ENCODE measurements at places on chromosomes 11 and 22.
A peak's percentile ranks its signal among the peaks of the same experiment; 100 is the strongest.

- no peak for DNase-seq
These were observed 4.8 kb upstream of the FAM118A start for GRCh38 chr22:45304971-45305370.

- DNase-seq: no peak
These were observed 14.3 kb downstream of the TOLLIP start for GRCh38 chr11:1295086-1295485.

DNA sequence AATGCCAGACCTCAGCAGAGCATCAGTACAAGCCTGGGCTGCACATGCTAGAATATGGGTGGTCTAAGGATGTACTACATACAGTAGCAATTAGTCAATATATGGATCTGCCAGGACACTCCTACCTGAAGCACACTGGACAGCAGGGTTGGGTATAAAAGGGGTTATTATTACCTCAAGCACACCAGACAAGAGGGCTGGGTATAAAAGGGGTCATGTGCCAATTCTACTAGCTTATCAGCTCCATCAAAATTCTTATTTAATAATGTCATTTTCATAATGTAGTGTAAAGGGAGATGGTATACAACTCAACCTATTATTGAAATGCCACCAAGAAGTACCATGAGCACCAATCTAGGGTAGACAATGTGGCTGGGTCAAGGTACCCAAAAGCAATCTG is 44.7 kb upstream of the PRODH start:
- no peak for DNase-seq

DNA sequence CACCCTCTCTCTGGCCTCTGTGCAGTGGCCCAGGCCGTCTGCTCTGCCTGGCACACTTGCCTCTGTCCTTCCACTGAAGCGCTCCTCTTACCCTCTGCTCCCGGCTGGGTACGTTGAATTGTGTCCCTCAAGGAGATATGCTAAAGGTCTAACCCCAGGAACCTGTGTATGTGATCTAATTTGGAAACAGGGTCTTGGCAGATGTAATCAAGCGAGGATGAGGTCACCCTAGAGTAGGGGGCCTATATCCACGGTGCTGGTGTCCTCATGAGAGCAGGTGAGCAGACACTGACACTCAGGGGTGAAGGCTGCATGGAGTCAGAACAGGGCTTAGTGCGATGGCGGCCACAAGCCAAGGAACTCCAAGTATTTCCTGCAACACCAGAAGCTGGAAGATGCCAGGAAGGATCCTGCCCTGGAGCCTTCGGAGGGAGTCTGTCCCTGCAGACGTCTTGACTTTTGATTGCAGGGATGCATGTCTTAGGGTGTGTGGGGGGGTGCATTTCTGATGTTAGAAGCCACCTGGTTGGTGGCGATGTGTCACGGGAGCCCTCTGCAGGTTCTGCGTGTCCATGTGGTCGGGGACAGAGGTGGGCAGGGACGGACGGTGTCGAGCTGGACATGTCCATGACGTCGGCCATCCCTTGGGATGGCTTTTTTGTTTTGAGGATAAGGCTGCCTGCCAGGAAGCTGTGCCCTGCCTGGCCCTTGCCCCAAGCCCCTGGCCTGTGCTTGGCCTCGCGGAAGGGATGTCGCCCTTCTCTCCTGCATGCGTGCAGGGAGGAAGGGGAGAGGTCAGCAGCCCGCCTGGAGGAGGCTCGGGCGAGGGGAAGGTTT is 68.6 kb downstream of the LRP5 start:
- no peak for DNase-seq

- peak; percentile 69 for DNase-seq
These were observed 103.0 kb upstream of the CD44 start for GRCh38 chr11:35035894-35036408.

GRCh38 chr11:36312611-36313472 is 16.8 kb downstream of the PRR5L start:
- peak; percentile 19 for DNase-seq

DNA sequence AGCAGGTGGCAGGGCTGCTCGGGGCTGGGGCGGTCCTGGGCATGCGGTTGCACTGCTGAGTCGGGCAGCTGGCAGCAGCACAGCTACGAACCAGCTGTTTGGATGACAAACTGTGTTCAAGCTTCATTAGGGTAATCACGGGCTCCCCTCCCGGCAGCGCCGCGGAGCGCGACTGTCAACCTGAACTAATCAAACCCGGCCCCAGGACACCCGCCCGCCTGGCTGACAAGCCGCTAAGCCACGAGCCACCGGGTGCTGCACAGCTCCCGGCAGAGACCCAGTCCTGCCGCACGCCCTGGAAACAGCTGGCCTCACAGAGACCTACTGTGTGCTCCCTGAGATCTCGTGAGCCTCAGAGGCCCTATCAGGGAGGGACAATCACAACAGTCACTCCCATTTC is 60.6 kb upstream of the TCF20 start:
- DNase-seq: no peak

GRCh38 chr11:62923601-62924411 is 2.6 kb upstream of the CHRM1 start:
- DNase-seq: no peak

GRCh38 chr11:2102132-2102882 is 36.9 kb downstream of the IGF2 start:
- no peak for DNase-seq

GRCh38 chr11:33701302-33702230 is 940 bp upstream of the C11orf91 start:
- DNase-seq: no peak

- DNase-seq: no peak
These were observed 40.8 kb downstream of the BID start for GRCh38 chr22:17733466-17733865.

DNA sequence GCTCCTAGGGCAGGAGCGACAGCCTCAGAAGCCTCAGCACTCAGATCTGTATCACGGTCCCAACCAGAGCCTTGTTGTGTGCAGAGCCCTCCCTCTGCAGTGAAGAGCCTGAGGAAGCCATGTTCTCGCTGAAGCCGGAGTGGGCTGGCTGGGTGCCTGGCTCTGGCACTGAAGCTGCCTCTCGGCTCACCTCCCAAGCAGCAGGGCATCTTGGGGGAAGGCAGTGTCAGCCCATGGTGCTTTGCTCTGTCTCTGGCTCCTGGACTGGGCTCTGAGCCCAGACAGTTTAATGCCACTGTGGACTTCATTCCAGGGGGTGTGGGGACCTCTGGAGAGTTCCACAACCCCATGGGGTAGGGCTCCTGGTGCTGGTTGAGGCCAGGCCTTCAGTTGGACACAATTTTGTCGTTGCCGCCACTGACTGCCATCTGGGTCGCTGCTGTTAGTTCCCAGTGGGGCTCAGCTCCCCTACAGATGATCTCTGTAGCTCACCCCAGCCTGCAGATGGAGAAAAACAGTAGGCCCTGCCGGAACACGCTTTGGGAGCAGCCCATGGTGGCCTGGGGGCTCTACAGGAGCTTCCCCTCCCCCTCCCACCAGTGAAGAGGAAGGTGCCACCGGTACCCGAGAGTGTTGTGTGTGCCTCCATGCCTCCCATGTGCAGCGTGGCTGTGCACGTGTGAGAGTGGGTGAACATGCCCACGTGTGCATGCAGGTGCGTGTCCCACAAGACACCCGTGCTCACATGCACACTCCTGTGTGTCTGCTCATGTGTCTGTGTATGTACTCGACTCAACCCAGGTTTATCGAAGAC is 86.5 kb upstream of the B3GAT1 start:
- DNase-seq: no peak

- no peak for DNase-seq
These were observed 55.2 kb downstream of the PDE3B start for GRCh38 chr11:14698771-14699170.
